ENCODE measurements at places on chromosomes 1 and 21.

- DNase-seq = peak; percentile 56
Observed at GRCh38 chr1:208254376-208254775, 10.2 kb upstream of the PLXNA2 start.

DNA sequence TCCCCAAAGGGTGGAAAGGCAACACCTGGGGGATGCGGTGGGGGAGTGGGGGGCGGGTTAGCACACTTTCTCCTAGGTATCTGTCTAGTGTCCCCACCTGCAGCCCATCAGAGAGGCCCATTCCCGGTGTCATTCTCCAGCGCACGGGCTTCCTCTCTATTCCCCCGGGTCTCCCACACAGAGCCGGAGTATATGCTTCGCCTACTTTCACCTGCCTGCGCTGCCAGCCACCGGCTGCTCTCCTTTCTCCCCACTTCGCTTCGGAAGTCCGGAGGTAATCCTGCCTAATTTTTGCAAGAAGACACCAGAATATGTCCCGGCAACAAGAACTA lies 852 bp downstream of the RGS7 start:
- no peak for DNase-seq

GRCh38 chr1:34140011-34140676 lies 24.9 kb downstream of the CSMD2 start:
- no peak for DNase-seq

- peak; percentile 90 for DNase-seq
Observed at GRCh38 chr1:118947790-118948189, 40.4 kb downstream of the TBX15 start.

DNA sequence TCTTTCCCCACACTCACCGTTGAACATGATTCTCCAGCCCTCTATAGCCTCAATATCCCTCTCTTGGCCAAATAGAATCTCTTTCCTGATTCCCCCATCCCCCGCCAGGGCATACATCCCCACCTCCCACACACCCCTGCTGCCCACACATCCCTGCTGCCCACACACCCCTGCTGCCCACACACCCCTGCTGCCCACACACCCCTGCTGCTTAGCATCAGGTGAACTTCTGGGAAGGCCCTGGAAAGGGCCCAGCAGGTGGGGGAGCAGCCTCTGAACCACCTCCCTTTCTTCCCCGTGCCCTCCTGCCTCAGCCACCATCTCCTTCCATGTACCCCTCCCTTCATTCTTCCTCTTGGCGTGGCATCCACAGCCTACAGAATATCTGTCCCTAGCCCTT lies 15.9 kb upstream of the IFNLR1 start:
- DNase-seq = no peak

DNA sequence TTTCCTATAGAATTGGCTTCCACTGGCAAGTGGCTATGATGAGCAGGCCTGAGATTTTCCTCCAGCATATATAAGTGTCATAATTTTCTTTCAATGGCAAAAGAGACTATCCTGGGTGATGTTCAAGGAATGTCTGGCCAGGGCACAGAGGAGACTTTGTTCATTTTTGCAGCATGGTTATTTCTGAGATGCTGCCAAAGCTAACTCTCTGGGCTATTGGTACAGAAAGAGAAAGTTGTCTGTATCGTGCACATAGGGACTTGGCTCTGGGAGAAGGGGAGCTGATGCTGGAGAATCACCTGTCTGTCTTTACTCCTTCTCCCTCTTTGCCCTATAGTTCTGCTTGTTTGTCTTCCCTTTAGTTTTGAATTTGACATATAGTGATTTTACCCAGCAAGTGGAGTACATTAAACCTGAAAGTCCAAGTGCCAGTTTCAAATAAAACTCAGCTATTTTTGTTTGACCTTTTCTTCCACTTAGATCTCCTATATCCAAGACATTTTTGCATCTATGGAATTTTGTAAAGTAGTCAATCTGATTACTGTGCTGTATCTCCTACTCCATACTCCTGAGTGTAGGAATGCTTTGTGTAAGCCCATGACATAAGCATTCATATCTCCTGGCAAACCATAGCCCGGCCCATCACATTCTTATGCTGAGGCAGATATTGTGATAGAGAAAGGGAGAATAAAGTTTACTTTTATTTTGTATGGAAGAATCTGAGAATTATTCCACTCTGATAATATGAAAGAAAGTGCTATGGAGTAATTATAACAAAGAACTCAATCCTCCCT lies 3.9 kb downstream of the FNDC7 start:
- DNase-seq = no peak

GRCh38 chr1:92169214-92170005 lies 48.3 kb upstream of the C1orf146 start:
- no peak for DNase-seq

- DNase-seq = no peak
Observed at GRCh38 chr1:57910305-57910704, 486.4 kb upstream of the DAB1 start.

DNA sequence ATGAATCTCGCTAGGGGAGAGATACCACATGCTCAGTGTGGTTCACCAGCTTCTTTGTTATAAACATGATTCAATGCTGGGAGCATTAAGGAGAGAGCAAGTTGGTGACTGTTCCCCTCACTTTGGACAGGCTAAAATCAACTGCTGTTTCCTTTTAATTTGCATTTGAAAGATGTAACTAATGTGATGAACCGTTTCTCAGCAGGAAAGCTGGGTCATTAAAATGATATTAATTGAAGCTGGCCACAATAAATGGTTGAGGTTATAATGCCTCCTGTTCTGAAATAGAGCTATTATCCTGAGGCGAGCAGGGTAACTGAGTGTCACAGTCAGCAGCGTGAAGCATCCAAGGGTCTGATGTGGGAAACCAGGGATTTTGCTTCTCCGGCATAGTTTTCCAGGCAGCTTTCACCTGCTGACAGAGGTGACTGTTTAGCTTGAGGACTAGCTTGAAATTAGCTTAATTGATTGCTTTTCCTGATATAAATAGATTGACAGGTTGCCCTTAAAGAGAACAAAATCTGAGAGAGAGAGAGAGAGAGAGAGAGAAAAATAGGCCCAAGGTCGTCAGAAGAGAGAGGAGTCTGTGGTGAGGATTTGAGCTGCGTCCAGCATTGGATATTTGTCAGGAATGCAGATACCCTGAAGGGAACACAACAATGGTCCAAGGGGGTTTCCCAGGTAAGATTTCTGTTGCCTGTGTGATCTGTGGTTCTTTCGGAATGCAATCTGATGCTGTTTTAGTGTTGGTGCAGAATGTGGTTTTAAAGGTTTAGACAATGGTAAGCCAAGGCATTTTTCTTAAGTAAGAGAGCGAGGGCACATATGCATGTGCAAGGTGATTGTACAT lies 209.7 kb downstream of the PATJ start:
- DNase-seq = peak; percentile 16
